ENCODE measurements at places on chromosomes 1 and 21. TPM values are rescaled to one million over a fixed set of nuclear protein-coding genes. Genes with fewer than 3 reads are reported as not detected.

- DNase-seq: no peak
Measured at GRCh38 chr1:183101841-183102276, 78.6 kb downstream of the LAMC1 start.

DNA sequence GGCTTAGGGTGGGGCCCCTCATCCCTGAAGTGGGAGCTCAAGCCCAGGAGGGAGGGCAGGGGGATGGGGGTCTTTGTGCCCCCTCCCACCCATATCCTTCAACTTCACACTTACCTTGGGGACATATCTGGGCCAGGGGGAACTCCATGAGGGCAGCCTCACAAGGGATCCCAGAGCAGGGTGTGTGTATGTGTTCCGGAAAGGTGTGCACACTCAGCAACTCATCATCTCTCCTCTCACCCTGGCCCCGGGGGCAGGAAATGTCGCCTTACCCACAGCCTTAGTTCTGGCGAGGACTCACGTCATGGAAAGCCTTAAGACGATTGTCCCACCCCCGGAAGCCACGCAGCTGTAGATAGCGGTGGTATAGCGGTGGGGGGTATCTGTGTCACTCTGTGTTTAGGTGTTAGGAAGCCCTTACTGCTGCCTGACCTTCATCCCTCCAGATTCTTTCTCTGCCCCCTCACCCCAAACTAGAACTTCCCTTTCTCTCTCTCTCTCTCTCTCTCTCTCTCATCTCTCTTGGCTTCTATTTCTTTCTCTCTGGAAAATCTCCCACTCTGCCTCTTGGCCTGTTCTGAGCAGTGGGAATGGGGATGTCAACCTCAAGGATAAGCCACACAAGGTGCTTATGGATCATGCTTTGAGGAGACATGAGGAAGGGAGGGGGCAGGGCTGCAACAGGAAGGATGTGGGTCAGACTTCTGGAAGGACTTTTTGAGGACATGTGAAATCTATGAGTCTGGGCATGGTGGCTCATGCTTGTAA lies at the start of gene SH2D2A:
SH2D2A (minus strand) TSS at position 288 of the 768 bp plus-strand sequence; CDS start at position 148, 140 bp downstream.
- DNase-seq: peak; percentile 99

- DNase-seq: no peak
Measured at GRCh38 chr1:112988367-112988766, 32.4 kb upstream of the SLC16A1 start.

DNA sequence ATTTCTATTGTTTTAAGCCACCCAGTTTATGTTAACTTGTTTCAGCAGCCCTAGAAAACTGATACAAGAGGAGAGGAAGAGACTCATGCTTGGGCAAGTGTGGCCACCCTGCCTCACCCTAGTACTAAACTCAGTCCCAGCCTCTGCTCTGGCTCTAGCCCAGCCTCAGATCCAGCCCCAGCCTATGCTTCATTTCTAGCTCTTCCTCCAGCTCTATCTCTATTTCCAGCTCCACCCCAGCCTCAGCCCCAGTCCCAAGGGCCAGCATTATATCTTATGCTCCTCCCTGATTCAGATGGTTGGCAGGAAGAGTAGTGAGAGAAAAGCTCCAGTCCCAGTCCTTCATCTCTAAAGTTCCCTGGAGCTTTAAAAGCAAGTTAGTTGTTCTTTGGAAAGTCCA lies 535.5 kb downstream of the PTPRC start:
- no peak for DNase-seq

GRCh38 chr21:30211071-30211470 lies 4.8 kb downstream of the CLDN8 start:
- no peak for DNase-seq

DNA sequence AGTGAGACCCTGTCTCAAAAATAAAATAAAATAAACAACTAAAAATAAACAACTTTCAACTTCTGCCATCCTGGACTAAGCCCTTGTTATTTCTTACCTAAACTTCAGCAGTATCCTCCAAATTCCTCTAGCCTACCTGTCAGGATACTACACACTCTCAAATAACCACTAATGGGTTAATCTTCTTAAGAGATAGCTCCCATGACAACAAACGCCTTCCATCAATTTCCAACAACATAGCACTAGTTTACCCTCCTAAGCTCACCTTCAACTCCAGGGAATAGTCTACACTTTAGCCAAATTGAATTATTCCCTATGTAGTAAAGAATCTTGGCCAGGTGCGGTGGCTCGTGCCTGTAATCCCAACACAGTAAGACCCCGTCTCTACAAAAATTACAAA lies 11.3 kb downstream of the AUNIP start:
- no peak for DNase-seq

DNA sequence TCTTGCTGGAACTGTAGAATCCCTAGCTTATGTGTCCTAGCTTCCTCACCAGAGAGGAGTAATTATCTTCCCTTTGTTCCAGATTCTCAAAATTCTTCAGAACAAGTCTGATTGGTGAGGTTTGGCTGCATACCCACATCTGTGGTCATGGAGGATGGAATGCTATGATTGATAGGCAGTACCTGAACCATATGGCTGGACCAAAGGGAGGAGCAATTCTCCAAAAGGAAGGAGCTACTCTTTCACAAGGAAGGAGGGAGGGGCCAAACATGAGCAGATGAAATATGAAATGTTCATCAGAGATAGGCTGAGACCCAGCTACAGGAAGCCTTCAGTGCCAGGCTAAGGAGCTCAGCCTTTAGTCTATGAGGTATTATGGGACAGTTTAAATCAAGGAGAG lies 5.0 kb upstream of the RNF19B start:
- DNase-seq: no peak

- no peak for DNase-seq
Measured at GRCh38 chr1:197356723-197357533, 88.9 kb downstream of the CRB1 start.

MIB2 gene
- 57.0 TPM for total RNA-seq

DNA sequence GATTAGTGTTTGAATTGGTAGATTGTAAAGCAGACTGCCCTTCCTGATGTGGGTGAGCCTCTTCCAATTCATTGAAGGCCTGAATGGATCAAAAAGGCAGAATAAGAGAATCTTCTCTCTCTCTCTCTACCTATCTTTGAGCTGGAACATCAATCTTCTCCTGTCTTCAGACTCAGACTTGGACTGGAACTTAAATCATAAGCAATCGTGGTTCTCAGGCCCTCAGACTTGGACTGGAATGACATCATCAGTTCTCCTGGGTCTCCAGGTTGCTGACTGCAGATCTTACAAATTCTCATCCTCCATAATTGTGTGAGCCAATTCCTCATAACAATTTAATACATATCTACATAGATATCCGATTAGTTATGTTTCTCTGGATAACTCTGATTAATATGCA lies 66.8 kb downstream of the IER5 start:
- no peak for DNase-seq

- DNase-seq: no peak
Measured at GRCh38 chr21:38931291-38931690, 125.6 kb downstream of the ETS2 start.

ALPL gene
- not detected for total RNA-seq

- no peak for DNase-seq
Measured at GRCh38 chr1:156262461-156263287, 14.8 kb upstream of the PAQR6 start.

DNA sequence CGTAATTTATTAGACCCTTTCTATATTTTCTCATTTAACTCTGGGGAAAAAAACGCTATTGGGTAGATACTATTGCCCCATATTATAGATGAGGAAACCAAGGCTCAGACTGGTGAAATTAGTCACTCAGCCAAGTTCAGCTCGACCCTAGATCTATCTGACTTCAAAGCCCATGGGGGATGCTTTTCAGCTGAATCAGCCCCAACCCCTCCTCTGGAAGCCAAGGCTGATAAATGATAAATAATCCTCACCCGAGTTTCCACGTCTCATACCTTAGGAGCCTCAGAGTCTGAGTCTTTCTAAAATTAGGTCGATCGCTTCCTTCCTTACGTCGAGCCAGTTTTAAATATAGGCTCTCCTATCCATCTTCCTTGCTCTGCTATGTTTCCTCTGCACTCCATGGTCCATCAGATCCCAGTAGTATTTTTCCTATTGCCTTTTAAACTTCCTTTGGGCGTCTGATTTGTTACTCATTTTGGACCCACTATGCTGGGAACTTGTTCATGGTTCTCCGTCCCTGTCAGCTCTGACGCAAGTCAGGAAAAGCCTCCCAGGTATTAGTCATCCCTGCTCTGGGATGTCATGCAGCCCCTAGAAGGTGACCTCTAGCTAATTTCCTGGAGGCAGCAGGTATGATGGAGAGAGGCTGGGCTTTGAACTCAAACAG lies 122.8 kb downstream of the PLPP3 start:
- no peak for DNase-seq

DNA sequence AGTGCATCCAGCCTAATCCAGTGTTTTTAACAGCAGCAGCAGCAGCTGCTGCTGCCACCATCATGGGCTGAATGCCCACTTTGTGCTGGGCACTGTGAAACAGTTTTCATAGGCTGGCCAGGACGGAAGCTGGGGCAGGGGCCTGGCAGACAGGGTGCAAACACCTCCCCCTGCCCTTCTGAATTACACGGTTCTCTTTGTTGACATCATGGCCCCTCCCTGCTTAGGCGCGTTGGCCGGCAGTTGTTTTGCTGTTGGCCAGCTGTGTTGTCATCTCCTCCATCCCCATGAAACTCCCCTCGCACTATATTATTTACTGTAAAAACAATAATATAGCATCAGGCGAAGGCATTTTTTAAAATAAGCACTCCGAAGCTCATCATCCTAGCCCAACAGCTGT lies 33.1 kb downstream of the PTPRU start:
- DNase-seq: no peak

SLC9C2 gene
- not detected for total RNA-seq

CXADR gene
- total RNA-seq: 1.0 TPM

DNA sequence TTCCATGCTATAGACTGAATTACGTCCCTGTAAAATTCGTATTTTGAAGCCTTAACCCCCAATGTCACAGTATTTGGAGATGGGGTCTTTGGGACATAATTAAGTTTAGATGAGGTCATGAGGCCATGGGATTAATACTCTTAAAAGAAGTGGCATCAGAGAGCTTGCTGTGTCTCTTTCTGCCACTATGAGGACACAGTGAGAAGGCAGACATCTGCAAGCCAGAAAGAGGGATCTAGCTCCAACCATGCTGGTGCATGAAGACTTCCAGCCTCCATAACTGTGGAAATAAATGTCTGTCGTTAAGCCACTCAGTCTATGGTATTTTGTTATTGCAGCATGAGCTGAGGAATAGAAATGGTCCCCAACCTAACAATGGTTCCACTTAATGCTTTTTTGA lies 99.0 kb downstream of the LTN1 start:
- DNase-seq: no peak

DNA sequence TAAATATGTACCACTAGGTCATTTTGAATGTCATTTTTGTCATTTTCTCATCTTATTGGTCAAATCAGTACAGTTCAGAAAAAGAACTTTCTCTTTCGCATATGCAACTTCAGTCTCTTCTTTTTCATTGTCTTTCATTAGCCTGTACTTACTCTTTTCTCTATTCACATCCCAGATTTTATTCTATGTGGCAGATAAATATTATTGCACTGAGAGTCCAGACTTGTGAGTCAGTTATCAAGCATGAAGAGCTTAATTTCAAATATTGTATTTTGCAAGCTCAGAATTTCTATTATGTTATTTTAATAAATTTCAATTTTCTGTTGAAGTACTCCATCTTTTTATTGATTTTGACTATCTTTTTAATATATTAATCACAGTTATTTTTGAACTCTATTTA lies 105.2 kb upstream of the PALMD start:
- DNase-seq: no peak
